ENCODE measurements at places on chromosomes 16 and 17. TPM values are rescaled to one million over a fixed set of nuclear protein-coding genes. Genes with fewer than 3 reads are reported as not detected.

The ENPP7 gene
- polyA plus RNA-seq, result 0.09 TPM

The PCGF2 gene
- polyA plus RNA-seq, result 12.6 TPM

The CFAP97D1 gene
- polyA plus RNA-seq, result 0.11 TPM

The HCRT gene
- polyA plus RNA-seq, result 0.23 TPM

The KLHL10 gene
- polyA plus RNA-seq, result 0.14 TPM

The HSD17B1 gene
- polyA plus RNA-seq, result 6.1 TPM

The ARMC7 gene
- polyA plus RNA-seq, result 10.0 TPM

The BOLA2 gene
- polyA plus RNA-seq, result 18.2 TPM

The CTRL gene
- polyA plus RNA-seq, result 6.4 TPM

The PRKCB gene
- 21.9 TPM for polyA plus RNA-seq

The CX3CL1 gene
- 7.2 TPM for polyA plus RNA-seq

The MFAP4 gene
- 10.2 TPM for polyA plus RNA-seq

Data from thymus (tissue), 14 donors.